Uterus (tissue), 4 donors: ENCODE measurements at places on chromosomes 2 and 18.
A peak's percentile ranks its signal among the peaks of the same experiment; 100 is the strongest.

DNA sequence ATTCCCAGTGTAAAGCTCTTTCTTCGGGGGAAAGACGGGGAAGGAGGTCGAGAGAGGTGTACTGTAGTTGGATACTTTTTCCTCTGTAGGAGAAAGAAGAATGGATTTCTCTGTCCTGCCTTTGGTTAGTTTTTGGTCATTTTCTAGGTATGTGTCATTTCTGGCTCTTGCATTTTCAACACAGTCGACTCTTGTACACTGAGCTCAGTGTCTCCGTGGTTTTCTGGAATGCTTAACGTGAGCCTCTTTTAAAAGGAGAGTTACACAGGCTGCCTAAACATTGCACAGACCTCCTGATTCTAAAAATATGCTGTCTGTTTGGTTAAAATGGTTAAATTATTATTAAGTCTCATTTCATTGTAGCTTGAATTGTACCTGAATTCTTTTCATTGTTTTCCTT, 21.8 kb upstream of the GLS start:
- no peak for DNase-seq

- no peak for DNase-seq
Measured at GRCh38 chr2:39913648-39914461, 134.8 kb upstream of the THUMPD2 start.

- no peak for DNase-seq
Measured at GRCh38 chr18:70028084-70028483, 80.4 kb upstream of the CD226 start.

DNA sequence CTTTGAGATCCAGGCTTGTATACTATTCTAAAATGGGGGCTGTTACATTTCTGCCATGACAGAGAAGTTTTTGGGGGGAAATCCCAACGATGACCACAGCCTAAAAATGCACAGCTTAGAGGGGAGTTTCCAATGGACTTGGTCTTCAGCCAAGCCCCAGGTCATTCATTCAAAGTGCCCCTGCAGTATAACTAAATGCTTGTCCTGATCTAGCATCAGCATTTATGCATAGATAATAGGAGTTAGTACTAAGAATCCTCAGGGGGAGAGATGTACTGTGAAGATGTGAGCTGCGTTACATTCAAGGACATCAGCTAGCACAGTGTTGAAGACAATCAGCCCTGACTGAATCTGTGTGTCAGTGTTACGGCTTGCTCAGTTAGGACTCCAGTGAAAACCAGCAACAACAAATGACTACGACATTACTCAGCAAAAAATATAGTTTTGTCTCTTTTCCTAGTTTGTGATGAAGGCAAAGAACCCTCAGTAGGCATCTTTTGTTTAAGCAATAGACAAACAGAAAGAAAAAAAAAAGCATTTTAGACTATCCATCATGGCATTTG, 160.9 kb downstream of the ZEB2 start:
- no peak for DNase-seq

DNA sequence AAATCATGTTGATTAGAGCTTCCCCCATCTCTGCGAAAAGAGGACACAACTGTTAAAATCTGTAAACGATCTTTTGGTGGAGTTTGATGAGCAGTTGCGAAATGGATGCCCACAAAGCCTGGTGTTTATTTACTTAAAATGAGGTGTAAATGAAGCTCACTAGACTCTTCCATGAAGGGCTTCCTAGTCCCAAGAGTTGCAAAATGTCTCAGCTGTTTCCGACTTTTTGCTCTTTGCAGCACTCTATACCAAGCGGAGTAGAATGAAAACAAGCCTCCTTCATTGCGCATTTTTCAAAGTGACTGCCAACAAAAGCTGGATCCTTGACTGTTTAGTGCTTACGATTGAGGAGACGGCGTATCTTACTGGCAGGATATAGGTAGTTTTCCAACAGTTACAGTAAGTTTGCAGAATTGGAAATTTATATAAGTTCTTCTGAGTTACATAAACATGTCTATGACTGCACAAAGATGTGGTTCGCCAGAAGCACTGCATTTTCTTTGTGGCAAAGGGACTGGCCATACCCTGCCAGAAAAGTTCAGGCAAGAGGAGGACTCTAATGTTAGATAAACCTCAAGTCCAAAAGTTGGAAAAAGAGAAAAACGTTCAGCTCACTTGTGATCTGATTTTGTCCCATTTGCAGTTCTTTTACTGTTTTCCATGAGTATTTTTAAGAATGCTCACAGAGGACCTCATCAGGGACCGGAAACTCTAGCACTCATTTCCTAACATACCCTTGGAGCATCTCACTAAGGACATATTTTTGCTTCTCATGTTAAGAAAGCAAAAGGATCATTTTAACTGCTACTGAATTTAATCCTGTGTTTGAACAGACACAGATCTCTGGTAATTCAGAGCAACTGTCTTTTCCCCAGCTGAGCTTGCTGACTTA, 42.7 kb downstream of the COLEC12 start:
- DNase-seq, result no peak

GRCh38 chr2:33644215-33644614, 45.1 kb upstream of the FAM98A start:
- DNase-seq, result no peak

GRCh38 chr18:62925031-62925688, 209.8 kb downstream of the PHLPP1 start:
- no peak for DNase-seq

- DNase-seq, result no peak
Measured at GRCh38 chr2:160298960-160299359, 98.9 kb upstream of the ITGB6 start.

DNA sequence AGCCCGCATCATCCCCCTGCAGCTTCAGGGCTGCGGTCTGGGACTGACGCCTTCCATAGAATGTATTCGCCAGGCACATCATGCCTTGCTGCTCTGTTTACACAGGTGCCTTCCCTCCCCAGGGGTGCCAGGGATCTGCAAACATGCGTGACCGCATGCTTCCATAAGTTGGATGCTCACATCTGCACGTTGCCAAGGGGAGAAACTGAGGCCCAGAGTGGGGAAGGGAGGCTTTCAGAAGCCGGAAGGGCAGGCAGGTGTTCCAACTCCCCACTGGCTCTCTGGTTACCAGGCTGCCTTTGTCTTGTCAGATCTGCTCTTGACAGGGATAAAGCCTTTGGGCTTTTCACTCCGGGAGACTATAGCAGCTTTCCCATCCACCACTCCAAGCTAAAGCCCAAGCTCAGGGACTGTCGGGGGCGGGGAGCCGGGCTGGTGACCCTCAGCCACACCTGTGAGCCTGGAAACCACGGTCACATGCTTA, 125.8 kb upstream of the TNP1 start:
- DNase-seq, result no peak

GRCh38 chr2:187301706-187302105, 146.3 kb downstream of the CALCRL start:
- no peak for DNase-seq

DNA sequence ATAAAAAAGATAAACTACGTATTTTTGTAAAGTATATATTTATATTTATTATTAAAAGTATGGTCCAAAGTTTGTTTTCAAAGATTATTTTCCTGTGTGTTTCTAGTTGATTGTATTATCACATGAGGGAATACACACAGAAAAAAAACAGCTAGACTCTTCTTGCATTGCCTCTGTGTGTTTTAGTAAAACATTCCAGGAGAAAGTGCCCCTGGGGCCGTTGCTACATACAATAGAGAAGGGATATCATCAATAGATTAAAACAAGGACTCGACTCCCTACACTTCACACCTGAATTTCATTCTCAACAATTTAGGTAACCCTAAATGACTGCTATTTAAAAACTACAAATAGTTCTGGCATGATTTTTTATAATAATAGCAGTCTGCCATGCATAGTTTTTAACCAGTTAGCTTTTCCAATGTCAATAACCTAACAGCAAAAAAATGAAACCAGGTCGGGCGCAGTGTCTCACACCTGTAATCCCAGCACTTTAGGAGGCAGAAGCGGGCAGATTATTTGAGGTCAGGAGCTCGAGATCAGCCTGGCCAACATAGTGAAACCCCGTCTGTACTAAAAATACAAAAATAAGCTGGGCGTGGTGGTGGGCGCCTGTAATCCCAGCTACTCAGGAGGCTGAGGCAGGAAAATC, 171.3 kb downstream of the DNAH6 start:
- DNase-seq, result no peak

DNA sequence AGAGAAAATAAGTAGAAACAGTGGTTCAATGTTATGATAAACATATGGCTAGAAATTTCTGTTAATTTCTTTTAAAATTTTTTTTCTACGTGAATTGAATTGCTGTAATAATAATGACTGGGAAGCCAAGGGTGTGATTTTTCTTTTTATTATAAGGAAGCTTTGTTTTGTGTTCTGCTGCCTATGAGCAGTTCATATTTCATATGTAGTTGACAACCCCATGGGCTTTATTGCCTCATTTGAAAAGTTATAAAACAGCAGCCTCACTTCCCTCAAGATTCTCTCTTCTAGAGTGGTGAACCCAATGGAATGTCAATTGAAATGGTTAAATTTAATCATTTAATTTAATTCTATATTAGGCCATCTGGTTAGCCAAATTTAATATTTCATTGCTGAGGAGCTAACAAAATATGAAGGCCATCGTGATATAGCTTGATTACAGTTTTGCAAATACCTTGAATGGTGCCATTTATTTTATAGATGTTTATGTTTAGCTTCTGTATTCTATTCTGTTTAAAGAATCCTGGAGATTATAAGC, 72.6 kb upstream of the DOCK10 start:
- no peak for DNase-seq

DNA sequence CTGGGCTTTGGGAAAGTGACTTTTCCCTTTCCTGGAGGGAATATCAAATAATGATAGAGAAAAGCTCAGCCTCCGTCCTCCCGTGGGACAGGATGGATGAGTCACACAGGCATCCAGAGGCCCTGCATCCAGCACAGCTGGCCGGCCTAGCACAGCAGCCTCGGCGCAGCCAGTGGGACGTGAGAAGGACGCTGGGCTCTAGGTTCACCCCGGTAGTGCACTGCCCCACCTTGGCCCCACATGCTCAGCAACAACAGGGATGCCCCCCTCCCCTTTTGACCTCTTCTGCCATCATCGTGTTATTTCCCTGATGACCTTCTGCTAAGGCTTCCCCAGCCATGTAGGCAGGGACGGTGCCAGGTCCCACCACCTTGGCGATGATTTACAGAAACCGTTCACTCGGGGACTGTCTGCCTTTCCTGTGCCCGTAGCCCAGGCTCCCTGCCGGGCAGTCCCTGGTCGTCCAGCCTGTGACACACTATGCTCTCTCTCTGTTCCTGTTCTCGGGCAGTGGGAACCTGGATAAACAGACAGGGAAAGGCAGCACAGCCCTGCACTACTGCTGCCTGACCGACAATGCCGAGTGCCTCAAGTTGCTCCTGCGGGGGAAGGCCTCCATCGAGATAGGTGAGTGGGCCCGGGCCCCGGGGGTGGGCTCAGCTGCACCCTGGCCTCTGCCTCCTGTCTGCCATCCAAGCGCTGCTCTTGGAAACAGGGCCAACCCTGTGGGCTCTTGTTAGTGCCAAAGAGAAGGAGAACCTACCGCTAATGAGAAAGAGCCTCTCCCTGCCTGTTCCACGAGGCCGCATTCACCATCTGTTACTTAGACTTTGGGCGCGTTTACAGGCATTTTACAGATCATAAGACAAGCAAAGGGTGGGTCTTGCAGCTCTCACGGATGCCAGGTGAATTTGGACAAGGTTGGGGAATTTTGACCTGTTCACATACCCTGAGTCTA, 44.6 kb downstream of the ITGB1BP1 start:
- peak; percentile 81 for DNase-seq

DNA sequence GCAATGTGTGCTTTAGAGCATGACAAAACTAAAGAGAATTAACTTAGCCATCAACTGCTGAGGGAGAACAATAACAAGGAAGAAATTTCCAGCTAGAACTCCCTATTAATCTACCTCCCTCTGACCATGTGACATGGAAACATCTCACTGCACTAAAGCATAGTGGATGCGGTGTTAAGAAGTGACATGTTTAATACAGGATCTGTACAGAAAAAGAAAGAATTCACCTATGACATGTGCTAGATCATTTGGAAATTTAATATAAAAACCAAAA, 202.3 kb upstream of the KLHL14 start:
- DNase-seq, result no peak

- DNase-seq, result no peak
Measured at GRCh38 chr2:45132551-45132950, 123.3 kb upstream of the SIX2 start.

- DNase-seq, result no peak
Measured at GRCh38 chr2:46985512-46985911, 69.9 kb upstream of the MCFD2 start.

DNA sequence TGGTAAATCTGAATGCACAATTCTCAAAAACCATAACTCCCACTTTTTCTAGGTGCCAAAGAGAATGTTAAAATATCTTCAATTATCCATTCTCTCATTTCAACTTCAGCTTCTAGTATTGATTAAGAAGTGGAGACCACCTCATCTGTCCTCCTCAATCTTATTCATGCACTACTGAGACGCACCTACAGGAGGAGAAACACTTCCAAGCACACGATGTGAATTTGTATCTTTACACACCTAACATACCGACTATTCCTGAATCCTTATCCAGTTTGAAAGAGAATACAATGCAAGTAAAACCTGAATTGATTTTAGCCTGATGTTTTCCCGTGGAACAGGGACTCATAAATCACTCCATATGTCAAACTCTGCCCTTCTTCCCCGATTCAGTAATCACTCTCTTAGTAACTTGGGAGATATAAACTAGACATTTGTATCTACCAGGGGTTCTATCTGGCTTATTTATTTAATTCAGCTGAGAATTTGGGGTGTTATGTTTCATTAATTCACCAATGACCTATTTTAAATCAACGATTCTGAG, 101.0 kb downstream of the MREG start:
- no peak for DNase-seq

DNA sequence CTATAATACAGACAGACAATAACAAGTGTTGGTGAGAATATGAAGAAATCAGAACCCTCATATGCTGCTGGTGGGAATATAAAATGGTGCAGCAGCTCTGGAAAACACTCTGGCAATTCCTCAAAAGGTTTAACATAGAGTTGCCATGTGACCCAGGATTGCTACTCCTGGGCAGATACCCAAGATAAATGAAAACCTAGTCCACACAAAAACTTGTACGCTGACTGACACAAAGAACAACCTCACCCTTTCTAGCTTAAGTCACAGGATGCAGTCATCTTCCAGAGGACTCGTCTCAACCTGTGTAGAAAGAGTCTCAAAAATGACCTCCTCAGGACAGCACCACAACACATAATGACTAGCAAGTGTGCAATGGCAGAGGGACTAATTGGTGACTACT, 71.6 kb upstream of the ACAA2 start:
- DNase-seq, result no peak

- DNase-seq, result no peak
Measured at GRCh38 chr2:133266926-133267590, 301.2 kb downstream of the NCKAP5 start.

GRCh38 chr18:35455926-35456763, 41.6 kb downstream of the INO80C start:
- no peak for DNase-seq

DNA sequence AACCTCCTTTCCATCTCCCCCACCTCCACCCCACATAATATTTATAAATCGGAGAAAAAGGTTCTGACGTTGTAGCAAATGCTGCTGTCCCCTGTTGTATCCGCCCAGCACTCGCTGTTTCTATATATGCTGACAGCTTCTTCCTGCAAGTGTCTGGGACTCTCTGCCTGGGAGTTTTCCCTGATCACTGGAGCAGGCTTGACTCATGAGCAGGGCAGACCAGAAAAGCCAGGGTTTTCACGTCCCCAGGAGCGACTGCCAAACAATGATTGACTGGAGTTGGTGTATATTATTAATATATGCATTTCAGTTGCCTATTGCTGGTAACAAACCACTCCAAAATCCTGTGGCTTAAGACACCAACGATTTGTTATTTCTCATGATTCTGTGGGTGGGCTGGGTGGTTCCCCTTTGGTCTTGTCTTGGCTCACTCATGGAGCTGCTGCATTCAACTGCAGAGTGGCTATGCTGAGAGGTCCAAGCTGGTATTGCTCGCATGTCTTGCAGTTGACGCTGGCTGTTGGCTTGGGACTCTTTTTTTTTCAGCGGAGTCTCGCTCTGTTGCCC, 21.2 kb upstream of the ASXL2 start:
- no peak for DNase-seq
